ENCODE measurements at places on chromosomes 16 and 17. TPM values are rescaled to one million over a fixed set of nuclear protein-coding genes. Genes with fewer than 3 reads are reported as not detected.

DNA sequence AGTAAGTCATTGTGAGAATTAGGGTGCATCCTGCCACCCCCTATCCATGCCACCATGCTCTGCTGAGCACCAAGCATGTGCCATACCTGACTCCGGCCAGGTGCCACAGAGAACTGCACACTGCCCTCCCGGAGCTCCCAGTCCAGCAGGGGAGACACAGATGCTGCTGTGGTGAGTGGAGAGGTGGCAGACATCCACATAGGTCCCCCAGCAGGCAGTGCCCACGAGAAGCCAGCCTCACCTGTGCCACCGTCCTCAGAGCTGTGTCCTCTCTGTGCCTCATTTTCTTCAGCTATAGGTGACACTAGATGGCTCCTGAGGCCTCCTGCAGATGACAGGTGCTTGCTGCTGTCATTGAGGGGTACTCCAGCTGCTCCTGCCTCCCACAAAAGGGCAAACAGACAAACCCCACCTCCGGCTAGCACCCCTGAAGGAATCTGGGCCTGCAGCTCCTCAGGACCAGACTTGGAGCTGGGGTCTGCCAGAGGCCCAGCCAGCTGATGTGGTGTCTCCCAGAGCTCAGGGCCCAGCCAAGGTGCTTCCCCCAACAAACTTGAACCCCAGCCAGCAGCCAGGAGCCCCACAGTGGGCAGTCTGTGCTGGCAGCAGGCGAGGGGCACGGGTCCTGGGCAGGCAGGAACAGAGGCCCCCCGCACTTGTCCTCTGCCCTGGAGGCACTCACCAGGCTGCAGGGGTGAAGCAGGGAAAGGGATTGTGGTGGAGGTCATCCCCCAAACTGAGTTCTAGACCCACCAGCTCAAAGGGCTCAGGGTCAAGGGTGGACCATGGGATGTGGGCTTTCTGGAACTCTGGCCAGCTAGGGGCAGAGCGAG lies 17.1 kb downstream of the FOXJ1 start:
- no peak for DNase-seq

DNA sequence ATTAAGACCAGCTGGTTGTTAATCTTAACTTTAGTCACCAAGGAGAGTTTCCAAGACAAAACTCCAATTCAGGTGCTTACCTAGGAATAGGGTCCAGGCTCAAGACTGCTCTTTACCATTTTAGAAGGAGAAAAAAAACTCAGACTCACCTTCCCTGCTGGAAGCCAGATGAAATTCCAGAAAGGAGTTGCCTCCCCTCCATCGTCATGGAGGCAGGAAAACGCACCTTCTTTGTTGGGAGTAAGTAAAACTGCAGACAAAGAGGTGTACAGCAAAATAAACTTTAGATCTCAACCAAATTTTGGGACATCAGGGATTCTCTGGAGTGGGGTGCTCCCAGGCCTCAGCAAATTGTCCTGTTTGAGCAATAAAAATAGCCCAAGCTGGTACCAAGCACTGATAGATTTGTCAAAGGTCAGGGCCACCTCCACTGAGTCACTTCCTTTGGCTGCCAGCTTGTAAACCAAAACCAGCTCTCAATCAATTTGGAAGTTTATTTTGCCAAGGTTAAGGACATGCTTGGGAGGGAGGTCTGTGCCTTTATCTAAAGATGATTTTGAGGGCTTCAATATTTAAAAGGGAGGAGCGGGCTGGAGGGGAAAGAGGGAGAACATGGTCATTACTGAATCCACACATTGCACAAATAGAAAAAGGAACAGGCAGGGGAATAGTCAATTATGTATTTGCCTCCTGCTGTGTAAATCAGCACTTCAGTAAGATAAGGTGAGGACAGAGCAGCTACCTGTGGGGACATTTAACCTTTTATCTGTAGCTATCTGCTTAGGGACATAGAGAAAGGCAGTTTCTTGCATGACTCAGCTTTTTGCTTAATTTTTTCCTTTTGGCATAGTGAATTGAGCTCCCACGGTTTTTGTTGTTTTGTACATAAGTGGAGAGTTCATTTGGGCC lies 1.5 kb upstream of the ALDH3A2 start:
- DNase-seq, result no peak

The DNAI2 gene
- not detected for total RNA-seq

- DNase-seq, result no peak
Observed at GRCh38 chr16:71917900-71918299, 22.6 kb downstream of the IST1 start.

DNA sequence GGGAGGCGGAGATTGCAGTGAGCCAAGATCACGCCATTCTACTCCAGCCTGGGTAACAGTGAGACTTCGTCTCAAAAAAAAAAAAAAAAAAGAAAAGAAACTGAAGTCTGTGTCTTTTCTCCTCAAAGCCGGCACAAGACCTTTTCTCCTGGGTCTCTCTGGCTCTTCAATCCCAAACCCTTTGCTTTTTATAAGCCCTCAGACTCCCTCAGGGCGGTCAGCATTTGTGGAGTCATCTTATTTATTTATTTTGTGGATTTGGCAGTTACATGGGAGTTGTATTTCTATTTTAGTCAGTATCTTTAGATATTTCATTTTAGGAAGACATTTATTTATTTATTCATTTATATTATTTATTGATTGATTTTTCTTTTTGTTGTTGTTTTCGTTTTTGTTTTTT lies 57.7 kb upstream of the MAP3K14 start:
- DNase-seq, result no peak

The TEKT3 gene
- 0.36 TPM for total RNA-seq

GRCh38 chr16:84751947-84752346 lies 52.1 kb downstream of the USP10 start:
- DNase-seq, result no peak

The C16orf74 gene
- total RNA-seq, result 0.52 TPM

DNA sequence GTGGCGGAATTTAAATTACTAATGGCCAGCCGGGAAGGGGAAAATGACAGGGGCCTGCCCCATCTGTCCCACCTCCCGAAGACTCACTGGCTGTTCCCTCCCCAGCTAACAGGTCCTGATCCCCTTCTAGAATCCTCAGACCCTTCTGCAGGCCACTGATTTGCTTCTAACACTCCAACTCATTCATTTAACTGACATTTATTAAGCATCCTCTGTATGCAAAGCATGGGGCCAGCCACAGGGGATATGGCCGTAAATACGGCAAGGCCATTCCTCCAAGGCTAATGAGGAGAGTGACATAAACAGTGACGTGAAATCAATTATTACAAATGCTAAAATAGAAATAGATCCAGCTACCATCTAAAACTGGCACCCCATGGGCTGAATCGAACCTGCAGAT lies 195.3 kb downstream of the GSG1L start:
- no peak for DNase-seq

- no peak for DNase-seq
Observed at GRCh38 chr17:63491977-63492618, 15.2 kb downstream of the ACE start.

The TM4SF5 gene
- 17.3 TPM for total RNA-seq

- DNase-seq, result no peak
Observed at GRCh38 chr16:64307431-64307830, 814.4 kb downstream of the CDH11 start.

DNA sequence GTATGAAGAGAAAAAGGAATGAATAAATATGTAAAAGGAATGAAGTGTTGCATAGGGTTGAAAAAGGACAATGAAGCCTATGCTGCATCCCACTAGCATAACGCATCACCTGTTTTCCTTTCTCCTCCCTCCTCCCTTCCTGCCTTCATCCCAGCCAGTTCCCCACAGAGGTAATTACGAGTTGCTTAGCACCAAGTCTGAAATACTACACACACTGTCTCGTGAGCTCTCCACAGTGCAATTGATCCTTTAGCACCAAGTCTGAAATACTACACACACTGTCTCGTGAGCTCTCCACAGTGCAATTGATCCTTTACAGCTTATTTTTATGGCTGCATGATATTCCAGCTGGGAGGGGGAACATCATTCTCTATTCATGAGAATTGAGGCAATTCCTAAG lies 1.1 kb upstream of the DRC7 start:
- DNase-seq, result no peak

DNA sequence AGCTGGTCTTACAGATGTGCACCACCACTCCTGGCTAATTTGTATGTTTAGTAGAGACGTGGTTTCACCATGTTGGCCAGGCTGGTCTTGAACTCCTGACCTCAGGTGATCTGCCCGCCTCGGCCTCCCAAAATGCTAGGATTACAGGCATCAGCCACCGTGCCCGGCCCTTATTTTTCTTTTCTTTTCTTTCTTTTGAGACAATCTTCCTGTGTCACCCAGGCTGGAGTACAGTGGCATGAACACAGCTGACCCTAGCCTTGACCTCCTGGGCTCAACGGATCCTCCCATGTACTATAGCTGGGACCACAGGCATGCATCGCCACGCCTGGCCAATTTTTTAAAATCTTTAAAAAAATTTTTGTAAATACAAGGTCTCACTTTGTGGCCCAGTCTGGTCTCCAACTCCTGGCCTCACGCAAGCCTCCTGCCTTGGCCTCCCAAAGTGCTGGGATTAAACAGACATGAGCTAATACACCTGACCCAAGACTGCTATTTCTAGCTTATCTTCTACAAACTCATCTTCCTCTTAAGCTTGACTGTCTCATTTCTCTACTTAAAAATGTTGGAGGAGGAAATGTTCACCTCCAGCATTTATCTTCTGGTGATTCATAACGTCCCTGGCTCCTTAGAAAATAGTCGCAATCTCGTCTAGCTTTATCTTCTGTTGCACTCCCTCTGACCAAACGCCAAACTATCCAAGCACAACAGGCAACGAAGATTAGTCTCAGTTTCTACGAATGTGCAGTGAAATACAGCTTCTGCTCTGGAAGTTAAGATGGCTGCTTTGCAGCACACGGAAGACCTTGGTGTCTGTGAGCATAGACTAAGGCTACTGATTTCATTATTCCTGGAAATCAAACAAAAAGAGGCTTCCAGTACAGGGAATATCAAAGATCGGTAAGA lies 8.2 kb upstream of the TMEM94 start:
- no peak for DNase-seq

DNA sequence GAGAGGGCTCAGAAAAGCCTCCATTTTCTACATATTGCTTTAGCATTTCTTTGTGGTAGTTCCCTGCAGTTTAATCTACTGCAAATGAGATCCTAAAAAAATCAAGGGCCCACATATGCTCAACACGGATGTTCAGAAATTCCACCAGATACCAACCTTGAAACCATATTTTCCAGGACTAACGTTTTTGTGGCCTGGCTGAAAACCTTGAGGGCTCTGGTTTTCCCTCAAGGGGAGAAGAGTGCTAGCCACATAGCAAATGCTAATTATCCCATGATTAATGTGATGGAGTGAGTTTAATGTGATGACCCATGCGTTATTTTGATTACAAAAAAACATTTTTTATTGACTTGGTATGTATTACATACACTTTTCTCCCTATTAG lies 68.9 kb downstream of the SNX11 start:
- no peak for DNase-seq

- DNase-seq, result no peak
Observed at GRCh38 chr16:85780281-85780680, 19.1 kb downstream of the EMC8 start.

Measured in left colon (tissue), 2 donors.